Cortex of kidney (tissue), 1 donor: ENCODE measurements at places on chromosomes 5 and 9.

- DNase-seq = no peak
Measured at GRCh38 chr5:115470921-115471320, 73.7 kb downstream of the FEM1C start.

DNA sequence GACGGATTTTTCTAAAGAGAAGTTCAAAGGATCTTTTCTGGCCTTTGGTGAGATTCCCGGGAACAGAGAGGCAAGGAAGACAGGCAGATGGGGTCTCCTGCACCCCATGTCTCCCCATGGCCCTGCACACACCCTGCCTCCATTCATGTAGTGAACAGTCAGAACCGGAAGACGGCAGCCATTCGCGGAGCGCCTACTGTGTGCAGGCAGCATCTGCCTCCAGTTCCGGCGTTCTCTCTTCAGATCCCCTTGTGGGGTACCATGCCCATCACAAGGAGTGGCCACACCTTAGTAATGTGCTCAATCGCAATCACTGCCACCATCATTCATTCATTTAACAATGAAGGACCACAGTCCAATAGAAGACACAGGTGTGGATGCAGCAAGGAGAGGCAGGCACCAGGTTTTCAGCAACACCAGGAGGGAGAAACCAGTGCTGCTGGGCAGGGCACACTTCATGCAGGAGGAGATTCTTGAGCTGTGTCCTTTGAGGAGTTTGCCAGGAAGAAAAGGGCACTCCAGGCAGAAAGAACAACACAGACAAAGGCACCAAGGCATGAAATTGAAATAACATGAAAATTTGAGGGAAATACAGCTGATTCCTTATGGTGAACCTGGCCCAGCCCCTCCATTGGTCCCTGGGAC lies 171.5 kb upstream of the PHYKPL start:
- no peak for DNase-seq

DNA sequence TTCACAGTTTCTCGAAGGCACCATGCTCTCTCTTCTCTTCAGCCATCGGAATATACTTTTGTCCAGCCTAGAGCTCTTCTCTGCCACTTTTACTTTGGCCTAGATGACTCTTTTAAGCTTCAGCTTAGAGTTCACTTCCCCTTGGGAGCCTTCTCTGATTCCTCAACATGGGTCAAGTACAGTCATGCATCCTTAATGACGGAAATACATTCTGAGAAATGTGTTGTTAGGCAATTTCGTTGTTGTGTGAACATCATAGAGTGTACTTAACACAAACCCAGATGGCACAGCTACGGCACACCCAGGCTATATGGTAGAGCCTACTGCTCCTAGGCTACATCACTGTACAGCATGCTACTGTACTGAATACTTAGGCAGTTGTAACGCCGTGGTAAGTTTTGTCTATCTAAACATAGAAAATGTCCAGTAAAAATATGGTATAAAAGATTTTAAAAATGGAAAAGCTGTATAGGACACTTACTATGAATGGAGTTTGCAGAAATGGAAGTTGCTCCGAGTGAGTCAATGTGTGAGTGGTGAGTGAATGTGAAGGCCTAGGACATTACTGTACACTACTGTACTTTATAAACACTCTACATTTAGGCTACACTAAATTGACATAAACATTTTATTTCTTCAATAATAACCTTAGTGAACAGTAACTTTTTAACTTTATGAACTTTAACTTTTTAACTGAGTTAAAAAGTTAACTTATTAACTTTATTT lies 15.1 kb upstream of the TNFSF15 start:
- no peak for DNase-seq

- no peak for DNase-seq
Measured at GRCh38 chr9:92186631-92187030, 71.4 kb upstream of the SPTLC1 start.

DNA sequence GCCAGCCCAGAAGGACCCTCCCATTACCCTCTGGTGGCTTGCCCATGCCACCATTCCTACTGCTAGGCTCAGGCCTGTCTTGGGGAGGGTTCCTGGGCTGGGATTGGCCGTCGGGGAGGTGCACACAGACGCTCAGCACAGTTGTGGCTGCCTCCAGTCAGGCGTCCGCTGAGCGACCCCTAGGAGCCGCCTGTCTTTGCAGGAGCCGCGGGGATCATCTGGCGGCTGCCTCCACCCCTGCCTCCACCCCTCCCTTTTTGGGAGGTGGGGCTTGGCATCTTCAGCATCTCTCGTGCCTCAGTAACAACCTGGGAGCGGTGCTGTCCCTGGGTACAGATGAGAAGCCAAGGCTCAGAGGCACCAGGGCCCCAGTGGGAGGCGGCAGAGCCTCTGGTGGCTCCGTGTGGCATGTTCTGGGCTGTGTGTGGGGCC lies 39.6 kb downstream of the RXRA start:
- DNase-seq = no peak

GRCh38 chr9:79928661-79929223 lies 357.0 kb downstream of the TLE4 start:
- DNase-seq = no peak

DNA sequence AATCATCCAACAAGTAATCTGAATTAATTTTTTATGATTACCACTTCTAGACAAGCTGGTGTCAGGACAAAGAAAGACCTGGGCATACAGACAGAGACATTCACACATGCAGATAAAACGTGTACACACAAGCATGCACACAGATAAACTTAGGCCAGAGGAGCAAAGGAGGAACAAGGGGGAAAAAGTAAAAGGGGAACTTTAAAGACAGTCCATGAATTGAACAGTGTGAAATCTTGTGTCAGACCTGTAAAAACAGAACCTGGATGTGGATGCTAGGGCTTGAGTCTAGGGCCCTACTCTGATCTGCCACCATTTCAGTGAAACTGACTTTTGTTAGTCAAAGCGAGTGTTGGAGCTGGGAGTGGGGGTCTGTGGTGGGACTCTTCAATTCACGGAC lies 11.2 kb upstream of the ZSWIM6 start:
- DNase-seq = no peak

DNA sequence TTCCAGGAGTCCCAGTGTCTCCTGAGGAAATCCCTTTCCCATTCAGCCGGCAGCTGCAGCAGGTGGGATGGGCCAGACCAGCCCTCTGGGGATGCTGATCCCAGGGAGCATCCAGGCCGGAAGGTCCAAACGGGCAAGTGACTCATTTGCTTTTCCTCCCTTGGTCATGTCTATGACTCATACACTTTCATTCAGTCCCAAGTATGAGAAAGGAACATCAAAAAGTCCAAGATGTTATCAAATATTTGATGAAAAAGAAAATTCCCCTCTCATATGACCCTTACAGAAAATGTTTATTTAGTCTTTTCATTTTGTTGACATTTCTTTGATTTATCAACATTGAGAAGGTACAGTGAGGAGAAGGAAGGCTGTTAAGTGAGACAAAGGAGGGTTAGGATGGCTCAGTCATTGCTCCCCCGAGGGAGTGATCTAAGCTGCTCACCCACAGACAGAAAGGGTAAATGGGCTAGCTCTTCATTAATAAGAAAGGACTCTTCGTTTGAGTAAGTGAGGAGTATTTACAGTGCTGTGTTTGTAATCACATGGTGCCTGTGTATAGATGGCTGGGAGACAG lies 117.6 kb upstream of the ANKRD55 start:
- no peak for DNase-seq

- no peak for DNase-seq
Measured at GRCh38 chr5:116872986-116873385, 298.4 kb upstream of the SEMA6A start.

- no peak for DNase-seq
Measured at GRCh38 chr9:2622461-2623287, 1.1 kb downstream of the VLDLR start.

DNA sequence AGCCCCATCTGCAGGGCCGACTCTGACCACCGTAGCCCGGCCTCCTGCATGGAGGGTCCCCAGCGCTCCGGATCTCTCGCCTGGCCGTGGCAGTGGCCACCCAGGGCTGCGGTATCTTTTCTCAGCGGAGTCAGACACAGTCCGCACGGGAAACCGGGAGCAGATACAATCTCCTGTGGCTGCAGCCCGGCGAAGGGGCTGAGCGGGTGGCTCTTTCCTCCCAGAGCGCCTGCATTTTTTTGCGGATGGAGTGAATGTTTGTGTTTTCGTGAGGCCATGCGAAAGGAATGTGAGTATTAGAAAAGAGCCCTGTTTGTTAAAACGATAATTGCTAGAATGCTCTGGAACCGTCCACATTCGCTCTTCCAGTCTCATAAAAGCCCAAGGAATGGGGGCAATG lies 53.4 kb upstream of the PTCH1 start:
- DNase-seq = no peak

DNA sequence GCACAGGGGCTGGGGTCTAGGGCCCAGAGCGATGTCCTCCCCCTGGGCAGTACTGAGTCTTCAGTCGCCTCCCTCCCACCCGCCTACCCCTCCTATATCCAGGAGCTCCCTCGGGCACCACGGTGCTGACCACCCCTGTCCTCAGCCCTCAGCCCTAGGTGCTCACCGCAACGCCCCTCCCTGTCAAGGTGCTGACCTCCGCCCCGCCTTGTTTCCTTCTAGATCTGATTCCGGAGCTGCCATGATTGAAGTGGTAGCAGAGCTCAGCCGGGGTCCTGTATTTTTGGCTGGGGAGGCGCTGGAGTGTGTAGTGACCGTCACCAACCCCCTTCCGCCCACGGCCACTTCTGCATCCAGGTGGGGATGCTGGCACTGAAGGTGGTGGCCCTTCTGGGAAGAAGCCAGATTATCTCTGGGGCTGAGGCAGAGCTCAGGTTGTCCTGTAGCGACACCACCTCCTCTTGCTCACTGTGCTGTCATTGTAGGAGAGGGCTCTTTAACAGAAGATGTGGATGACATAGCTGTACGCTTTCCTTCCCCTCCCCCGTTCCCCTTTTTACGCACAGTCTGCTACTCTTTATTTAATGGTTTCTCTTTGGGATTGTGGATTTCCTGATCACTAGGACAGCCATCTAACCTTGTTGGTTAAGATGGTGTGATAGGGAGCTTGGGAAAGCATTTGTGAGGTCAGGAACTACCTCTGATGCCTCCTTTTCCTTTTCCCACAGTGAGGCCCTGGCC lies 598 bp downstream of the RGP1 start:
- no peak for DNase-seq
